Astrocyte (in vitro differentiated cells and primary cell): ENCODE measurements at places on chromosomes 4 and X. TPM values are rescaled to one million over a fixed set of nuclear protein-coding genes. Genes with fewer than 3 reads are reported as not detected.
A peak's percentile ranks its signal among the peaks of the same experiment; 100 is the strongest.

DNA sequence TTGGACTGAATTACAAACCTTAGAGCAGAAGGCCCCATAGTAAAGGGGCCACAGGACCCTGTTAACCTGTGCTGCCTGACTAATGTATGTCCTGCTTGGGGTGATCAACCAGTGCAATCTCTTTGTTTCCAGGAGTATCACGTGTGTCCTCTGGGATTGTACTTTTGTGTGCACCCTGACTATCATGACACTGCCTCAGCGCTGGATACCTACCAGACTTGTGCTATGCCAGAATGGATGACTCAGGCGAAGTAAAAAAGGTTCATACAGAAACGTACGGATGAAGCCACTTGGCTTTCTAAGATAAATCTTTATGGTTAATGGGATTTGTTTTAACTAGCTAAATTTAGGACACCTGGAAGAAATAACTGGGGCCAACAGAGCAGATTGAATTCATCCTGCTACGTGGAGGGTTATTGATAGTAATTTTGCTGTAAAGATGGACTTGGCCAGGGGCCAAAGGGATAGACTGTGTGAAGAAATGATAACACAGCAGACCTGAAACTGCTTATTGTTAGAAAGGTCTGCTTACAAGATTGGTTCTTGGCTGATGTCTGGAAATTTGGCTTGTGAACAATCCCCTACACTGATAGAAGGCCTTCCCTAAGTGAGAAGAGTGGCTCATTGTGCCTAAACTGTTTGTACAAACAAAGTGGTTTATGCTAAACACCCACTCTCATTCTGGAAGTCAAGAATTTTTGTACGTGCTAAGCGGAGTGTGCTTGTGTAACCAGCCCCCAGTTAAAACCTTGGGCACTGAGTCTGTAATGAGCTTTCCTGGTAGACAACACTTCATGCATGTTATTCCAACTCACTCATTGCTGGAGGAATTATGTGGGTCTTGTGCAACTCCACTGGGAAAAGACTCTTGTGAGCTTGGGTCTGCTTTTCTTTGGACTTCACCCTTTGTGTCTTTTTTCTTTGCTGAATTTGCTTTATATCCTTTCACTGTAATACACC lies 750.5 kb upstream of the HTR2C start:
- H3K27ac ChIP-seq: no peak overlapping the region
- H3K27me3 ChIP-seq: no peaks in the 10 kb centered on the region
- H3K36me3 ChIP-seq: no peaks in the 10 kb centered on the region
- peak; percentile 5 for DNase-seq
- no peak overlapping the region for H3K4me3 ChIP-seq

The STBD1 gene
- 7.2 and 9.7 TPM in 2 replicates for total RNA-seq

The SPATA18 gene
- total RNA-seq: 19.0 and 20.7 TPM in 2 replicates

DNA sequence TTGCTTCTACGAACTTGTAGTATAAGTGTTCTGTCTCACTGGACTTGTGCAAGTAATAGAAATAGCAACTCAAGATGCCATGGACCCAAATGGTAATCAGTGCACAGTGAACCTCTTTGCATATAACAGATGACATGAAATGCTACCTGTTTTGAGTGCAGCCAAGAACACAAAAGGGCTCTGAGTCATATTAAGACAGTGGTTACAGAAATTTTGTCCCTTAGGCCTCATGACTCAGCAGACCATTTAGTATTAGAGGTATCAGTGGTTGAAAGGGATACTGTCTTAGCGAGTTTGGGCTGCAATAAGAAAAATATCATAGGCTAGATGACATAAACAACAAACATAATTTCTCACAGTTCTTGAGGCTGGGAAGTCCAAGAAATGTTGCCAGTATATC lies 502.9 kb upstream of the PCDH10 start:
- no peak overlapping the region for H3K4me3 ChIP-seq
- no peaks in the 10 kb centered on the region for H3K27me3 ChIP-seq
- H3K4me1 ChIP-seq: no peaks in the 10 kb centered on the region
- no peak for DNase-seq

DNA sequence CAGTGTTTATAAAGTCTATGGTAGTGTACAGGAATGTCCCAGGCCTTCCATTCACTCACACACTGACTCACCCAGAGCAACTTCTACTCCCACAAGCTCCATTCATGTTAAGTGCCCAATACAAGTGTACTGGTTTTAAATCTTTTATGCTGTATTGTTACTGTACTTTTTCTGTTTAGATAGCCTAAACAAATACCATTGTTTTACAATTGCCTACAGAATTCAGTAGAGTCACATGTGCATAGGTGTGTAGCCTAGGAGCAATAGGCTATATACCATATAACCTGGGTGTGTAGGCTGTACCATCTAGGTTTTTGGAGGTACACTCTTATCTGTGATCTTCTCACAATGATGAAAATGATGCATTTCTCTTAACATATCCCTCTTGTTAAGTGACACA lies 126.7 kb downstream of the DGKK start:
- no peak overlapping the region for H3K27ac ChIP-seq
- no peaks in the 10 kb centered on the region for H3K36me3 ChIP-seq
- H3K4me3 ChIP-seq: no peak overlapping the region
